ENCODE measurements at places on chromosomes 7 and 10.

DNA sequence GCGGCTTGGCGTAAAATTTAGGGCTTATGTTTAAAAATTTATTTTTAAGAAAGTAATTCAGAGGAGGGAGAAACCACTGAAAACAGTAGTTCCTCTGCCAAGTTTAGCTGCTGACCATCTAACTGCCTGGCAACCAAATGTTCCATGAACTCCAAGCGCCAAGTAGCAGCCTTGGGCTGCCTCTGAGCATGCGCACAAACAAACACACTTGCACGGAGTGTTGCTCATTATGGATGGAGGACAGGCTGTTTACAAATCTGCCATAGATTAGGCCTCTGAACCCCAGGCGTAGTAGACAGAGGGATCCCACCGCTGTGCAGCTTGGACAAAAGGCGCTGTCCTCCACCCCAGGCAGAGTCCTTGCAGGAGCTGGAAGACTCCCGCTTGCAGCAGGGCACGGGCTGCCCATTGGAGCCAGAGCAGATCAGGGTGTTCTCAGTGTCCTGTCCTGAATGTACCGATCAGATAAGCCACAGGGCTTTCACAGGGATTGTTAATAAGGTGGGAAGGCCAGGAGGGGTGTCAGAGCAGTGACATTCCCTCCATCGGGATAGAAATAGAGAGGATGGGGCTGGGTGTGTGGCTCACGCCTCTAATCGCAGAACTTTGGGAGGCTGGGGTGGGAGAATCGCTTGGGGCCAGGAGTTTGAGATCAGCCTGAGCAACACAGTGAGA, 47.7 kb upstream of the LYZL1 start:
- DNase-seq = no peak

DNA sequence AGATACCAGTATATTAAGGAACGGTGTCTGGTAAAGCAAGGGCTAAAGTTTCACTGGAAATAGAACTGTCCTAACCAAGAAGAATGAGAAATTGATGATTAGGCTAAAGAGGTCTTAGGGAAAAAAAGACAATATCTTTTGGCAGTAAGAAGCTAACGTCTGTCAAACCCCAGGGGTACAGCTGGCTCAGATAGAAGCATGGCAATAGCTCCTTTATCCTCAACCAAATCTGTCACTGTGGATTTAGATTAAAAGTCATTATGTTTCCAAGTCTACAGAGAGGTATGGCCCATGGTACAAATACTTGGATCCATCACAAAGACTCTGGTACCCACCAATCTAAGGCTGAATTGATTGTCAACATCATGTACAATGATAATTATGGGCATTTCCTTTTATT, 8.6 kb upstream of the SLC16A9 start:
- DNase-seq = no peak

- DNase-seq = no peak
These were observed 254.9 kb downstream of the KIAA1217 start for GRCh38 chr10:24463611-24464426.

DNA sequence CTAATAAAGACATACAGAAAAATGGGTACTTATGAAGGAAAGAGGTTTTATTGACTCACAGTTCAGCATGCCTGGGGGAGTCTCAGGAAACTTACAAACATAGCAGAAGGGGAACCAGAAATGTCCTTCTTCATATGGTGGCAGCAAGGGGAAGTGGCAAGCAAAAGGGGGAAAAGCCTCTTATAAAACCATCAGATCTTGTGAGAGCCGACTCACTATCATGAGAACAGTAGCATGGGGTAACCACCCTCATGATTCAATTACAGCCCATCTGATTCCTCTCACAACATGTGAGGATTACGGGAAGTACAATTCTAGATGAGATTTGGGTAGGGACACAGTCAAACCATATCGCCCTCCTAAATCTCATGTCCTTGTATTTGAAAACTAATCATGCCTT, 1305.4 kb upstream of the SORCS1 start:
- DNase-seq = no peak
